Kidney epithelial cell (primary cell): ENCODE measurements at places on chromosomes 1 and 21.

DNA sequence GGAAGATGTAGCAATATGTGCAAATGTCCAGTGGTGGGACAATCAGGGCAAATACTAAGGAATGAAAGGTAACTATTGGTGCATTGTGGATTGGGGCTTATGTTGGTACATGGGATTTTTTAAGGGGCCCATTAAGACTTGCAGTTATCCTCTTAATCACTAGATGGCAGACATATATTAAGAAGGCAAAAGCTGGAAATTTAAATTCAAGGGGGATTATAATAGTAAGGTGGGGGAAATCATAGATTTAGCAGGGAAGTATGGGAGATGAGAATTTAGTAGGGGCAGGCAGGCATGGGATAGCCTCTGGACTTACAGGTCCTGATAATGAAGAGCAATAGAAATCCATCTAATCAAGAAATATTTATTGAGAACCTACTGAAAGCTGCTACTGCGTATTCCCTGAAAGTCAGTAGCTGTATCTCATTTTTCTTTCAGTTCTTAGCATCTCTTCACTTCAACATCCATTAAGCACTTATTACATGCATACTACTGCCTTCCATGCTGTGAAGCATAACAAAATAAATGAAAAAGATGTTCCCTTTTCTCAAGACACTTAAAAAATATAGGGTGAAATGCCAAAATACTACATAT, 251.8 kb downstream of the CRB1 start:
- DNase-seq = no peak

- no peak for DNase-seq
Observed at GRCh38 chr1:209585672-209586071, 2.2 kb downstream of the CAMK1G start.

DNA sequence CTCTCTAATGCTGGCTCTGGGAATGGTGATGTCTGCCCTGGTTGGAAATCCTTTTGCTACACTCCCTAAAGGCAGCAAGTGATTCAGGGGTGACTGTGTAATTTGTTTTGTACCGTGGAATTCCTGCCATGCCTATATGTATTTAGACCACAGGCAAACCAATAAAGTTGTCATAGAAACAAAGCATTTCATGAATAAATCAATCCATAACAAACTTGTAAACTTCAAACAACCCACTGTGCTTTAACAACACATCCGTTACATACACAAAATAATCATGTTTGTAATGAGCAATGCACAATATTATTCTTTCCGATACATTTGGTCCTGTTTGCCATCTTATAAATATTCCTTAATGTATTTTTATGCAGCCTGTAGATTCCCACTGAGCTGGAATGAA, 330.3 kb upstream of the SNX7 start:
- no peak for DNase-seq

DNA sequence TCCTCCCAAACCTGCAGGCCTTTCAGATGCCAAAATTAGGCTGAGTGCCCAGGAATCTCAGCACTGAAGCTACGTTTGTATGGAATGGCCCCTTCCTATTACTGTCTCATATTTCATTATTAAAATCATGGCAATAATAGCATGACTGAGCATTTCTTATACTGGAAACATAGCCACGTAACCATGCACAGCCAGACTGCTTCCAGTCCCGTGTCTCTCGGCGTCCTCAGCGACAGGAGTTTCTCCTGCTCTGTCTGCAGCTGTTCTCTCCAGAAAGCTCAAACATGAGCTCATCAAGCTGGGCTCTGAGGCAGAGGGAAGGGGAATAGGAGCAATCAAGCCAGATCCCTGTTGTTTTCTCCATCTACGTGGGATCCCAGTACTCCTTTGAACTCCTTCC, 104.0 kb downstream of the CDC7 start:
- no peak for DNase-seq

DNA sequence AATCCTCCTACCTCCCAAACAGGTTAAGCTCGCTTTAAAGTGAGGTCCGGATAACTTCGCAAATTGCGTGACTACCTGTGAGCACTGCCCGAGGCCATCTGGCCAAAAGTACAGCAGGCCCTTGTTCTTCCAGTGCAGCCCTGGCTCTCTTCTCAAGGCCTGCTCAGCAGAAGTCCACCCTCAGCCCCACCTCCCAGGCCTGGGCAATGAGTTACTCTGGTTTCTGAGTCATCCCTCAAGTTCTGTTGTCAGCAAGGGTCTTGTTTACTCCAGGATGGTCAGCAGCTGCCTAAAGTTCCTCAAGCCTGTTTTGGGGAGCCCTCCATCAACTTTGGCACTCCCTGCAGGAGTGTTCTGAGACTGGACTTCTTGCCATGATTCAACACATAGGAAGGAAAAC, 101.7 kb downstream of the BCAR3 start:
- DNase-seq = no peak

GRCh38 chr1:39628807-39629350, 10.6 kb downstream of the HEYL start:
- DNase-seq = no peak

GRCh38 chr1:43451157-43451591, 2.6 kb downstream of the HYI start:
- DNase-seq = no peak
